ENCODE measurements at places on chromosomes 11 and 22. TPM values are rescaled to one million over a fixed set of nuclear protein-coding genes. Genes with fewer than 3 reads are reported as not detected.

GRCh38 chr11:106238704-106239360, 161.4 kb downstream of the AASDHPPT start:
- DNase-seq, result no peak
- no peaks in the 10 kb centered on the region for H3K36me3 ChIP-seq
- H3K4me3 ChIP-seq, result no peak overlapping the region
- H3K27ac ChIP-seq, result no peak overlapping the region
- no peaks in the 10 kb centered on the region for H3K27me3 ChIP-seq
- no peaks in the 10 kb centered on the region for H3K4me1 ChIP-seq

CADM1 gene
- total RNA-seq, result 351 TPM

- H3K27me3 ChIP-seq, result no peaks in the 10 kb centered on the region
- no peak overlapping the region for H3K4me3 ChIP-seq
- H3K27ac ChIP-seq, result no peak overlapping the region
- no peaks in the 10 kb centered on the region for H3K4me1 ChIP-seq
- DNase-seq, result no peak
Measured at GRCh38 chr11:124725719-124726105, 14.0 kb upstream of the NRGN start.

DCHS1 gene
- total RNA-seq, result 9.8 TPM

MMP27 gene
- total RNA-seq, result 0.22 TPM

PTPN5 gene
- total RNA-seq, result not detected

HBG1 gene
- total RNA-seq, result not detected

SIK3 gene
- total RNA-seq, result 70.7 TPM

DNA sequence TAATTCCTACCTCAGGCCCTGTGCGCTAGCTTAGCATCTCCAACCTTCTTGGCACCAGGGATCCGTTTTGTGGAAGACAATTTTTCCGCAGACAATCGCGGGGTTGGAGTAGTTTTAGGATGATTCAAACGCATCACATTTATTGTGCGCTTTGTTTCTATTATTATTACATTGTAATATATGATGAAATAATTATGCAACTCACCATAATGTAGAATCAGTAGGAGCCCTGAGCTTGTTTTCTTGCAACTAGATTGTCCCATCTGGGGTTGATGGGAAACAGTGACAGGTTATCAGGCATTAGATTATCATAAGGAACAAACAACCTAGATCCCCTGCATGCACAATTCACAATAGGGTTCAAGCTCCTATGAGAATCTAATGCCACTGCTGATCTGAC, 52.3 kb downstream of the AMOTL1 start:
- H3K27ac ChIP-seq, result no peak overlapping the region
- H3K27me3 ChIP-seq, result no peaks in the 10 kb centered on the region
- H3K36me3 ChIP-seq, result peaks cover 15% of the 10 kb centered on the region
- H3K4me3 ChIP-seq, result no peak overlapping the region
- H3K4me1 ChIP-seq, result no peaks in the 10 kb centered on the region

DCPS gene
- total RNA-seq, result 14.0 TPM

DNA sequence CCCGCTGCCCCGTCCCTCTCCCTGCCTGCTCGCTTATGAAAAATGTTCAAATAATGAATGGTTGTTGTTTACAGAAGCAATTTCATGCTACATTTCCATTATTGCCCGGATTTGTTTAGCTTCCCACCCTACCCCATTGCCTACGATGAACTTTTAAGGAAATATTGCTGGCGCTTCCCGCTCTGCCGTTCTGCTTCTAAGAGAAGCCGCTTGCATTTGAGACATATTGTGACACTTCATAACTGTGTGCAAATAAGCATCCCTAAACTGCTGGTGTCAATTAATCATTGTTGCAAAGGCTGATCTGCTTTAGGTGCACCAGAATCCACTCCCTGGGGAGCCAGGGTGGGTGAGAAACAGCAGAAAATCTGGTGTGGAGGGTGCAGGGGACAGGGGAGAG, 52.3 kb upstream of the LMO1 start:
- no peaks in the 10 kb centered on the region for H3K4me1 ChIP-seq
- DNase-seq, result no peak
- no peak overlapping the region for H3K27ac ChIP-seq
- H3K27me3 ChIP-seq, result no peaks in the 10 kb centered on the region

DNA sequence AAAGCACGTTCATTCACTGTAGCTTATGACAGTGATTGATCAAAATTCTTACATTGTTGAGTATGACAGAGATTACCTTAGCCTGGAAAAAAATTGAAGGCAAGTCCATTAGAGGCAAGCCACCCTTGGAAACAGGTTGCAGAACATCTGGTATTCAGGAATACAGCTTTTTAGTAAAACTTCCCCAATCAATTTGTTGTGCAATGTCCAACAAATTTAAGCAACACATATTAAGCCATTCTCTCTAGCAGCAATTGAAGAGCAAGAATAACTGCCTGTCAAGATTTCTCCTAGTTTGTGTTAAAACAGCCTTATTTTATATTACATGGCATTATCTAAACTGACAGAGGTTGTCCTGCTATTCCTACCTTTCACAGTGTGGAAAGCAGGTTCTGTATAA, 37.0 kb downstream of the BCL2L13 start:
- H3K27ac ChIP-seq, result no peak overlapping the region
- H3K4me1 ChIP-seq, result peaks cover 7% of the 10 kb centered on the region
- no peak for DNase-seq
- H3K27me3 ChIP-seq, result no peaks in the 10 kb centered on the region

SCUBE1 gene
- 3.5 TPM for total RNA-seq

DNA sequence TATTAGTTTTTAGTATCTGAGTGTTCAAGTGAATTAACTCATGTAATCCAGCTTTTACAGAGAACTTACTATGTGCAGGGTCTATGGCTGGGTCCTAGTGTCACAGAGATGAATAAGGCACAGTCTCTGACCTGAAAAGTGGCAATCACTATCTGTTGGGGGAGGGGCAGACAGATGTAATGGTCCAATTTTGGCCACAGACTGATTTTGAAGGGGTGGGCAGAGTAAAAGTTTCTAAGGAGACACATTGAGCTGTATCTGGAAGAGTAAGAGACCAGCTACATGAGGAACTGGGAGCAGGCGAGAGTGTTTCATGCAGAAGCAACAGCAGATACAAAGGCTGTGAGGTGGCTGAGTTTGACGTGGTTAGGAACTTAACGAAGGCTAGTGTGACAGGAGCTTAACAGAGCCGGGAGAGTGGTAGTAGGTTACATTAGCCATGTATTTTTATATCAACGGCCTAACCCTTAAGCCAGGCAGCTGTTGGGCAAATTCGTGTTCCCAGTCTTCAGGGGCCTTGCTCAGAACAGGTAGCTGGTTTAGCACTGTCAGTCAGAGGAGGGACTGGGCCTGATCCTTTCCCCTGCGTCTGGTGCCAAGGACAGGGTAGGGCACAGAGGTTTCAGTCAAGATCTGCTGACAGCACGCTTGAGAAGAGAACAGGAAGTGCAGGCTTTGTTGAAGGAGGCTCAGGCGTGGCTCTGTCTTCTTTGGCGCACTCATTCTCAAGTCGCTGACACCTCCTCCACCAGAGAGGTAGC, 1.4 kb upstream of the STIM1 start:
- H3K36me3 ChIP-seq, result no peaks in the 10 kb centered on the region
- no peak overlapping the region for H3K4me3 ChIP-seq
- peak overlapping the region; percentile 78 for H3K27ac ChIP-seq

DNA sequence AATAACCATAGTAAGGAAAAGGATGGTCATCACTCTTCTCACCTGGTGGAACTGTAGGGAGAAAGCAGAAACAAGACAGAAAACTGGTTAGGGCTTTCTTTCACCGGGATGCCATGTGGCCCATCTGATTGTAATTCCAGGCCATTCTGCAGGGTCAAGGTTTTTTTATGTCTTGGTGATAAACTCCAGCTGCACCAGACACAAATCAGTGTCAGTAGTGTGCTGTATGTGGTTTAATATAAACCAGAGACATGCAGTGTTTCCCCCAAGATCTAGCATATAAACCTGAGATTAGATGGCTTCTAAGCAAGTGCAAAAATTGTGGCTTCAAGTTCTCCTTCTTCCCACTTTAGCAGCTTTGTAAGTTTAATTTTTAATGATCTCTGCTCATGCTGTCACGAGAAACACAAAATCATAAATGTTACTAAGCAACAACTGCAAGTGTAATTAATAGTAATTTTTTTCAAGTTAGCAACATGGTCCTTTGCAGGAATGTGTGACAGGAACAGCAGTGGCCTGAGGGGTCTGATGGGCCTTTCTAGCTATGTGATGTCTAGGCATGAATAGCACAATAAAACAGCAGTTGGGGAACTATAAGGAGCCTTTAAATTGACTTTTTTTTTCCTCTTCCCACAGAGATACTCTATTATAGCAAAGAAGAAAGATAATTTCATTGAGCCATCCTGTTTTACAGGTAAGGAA, 41.6 kb downstream of the BDNF start:
- H3K36me3 ChIP-seq, result no peaks in the 10 kb centered on the region
- DNase-seq, result no peak
- H3K27ac ChIP-seq, result no peak overlapping the region
- H3K27me3 ChIP-seq, result no peaks in the 10 kb centered on the region
- H3K4me3 ChIP-seq, result no peak overlapping the region
- no peaks in the 10 kb centered on the region for H3K4me1 ChIP-seq

DRICH1 gene
- total RNA-seq, result 0.56 TPM

OR52N4 gene
- not detected for total RNA-seq

- peak overlapping the region; percentile 36 for H3K27ac ChIP-seq
- H3K27me3 ChIP-seq, result no peaks in the 10 kb centered on the region
- H3K4me3 ChIP-seq, result no peak overlapping the region
- no peak for DNase-seq
- H3K36me3 ChIP-seq, result no peaks in the 10 kb centered on the region
- peaks cover 59% of the 10 kb centered on the region for H3K4me1 ChIP-seq
Measured at GRCh38 chr11:11976481-11977127, 31.8 kb downstream of the DKK3 start.

GRCh38 chr11:17383461-17383860, 5.0 kb downstream of the KCNJ11 start:
- no peak for DNase-seq
- H3K27me3 ChIP-seq, result no peaks in the 10 kb centered on the region
- H3K27ac ChIP-seq, result no peak overlapping the region
- peaks cover 11% of the 10 kb centered on the region for H3K4me1 ChIP-seq
- no peaks in the 10 kb centered on the region for H3K36me3 ChIP-seq

- no peaks in the 10 kb centered on the region for H3K27me3 ChIP-seq
- H3K4me1 ChIP-seq, result peaks cover 43% of the 10 kb centered on the region
- no peak overlapping the region for H3K4me3 ChIP-seq
Measured at GRCh38 chr22:26586556-26587325, 3.2 kb downstream of the TPST2 start.

PKP3 gene
- total RNA-seq, result 44.4 TPM

ANO5 gene
- total RNA-seq, result 9.6 TPM

CDCA5 gene
- 1.8 TPM for total RNA-seq

ANO9 gene
- 6.4 TPM for total RNA-seq

C22orf31 gene
- not detected for total RNA-seq
